ENCODE measurements at places on chromosomes 5 and 9.

- DNase-seq: no peak
These were observed 5.5 kb downstream of the OBP2A start for GRCh38 chr9:135551456-135551855.

DNA sequence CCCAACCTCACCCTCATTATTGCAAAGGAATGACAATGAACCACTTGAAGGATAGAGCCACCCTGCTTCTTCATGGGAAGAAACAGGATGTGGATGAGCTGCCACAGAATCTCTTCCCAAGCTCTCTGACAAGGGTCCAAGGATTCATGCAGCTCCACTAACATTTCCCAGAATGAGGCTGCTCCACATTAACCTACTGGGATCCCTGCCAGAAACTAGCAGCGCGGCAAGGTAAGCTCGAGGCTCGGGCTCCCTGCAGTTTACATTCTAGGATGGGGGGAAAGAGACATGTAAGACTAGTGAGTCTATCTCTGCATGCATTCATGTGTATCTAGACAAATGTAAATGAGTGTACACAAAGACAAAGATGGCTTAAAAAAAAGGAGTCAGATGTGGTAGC, 12.1 kb downstream of the DCAF12 start:
- no peak for DNase-seq

DNA sequence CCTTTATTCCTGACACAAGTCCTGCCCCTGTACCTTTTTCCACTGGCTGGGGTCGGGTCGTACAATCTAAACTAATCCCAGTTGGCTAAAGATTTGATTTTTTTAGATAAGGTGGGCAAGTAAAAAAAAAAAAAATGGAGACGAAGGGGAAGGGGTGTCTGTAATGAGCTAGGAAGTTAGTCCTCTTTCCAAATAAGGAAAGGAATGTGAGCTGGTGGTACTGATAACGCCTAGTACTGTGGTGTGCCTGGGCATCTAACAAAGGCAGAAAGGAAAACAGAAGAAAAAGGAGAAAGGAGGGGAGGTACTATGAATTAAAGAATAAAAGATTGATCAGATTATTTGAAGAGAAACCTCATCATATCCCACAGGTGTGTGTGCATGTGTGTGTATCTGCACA, 21.3 kb downstream of the PRDM9 start:
- no peak for DNase-seq

DNA sequence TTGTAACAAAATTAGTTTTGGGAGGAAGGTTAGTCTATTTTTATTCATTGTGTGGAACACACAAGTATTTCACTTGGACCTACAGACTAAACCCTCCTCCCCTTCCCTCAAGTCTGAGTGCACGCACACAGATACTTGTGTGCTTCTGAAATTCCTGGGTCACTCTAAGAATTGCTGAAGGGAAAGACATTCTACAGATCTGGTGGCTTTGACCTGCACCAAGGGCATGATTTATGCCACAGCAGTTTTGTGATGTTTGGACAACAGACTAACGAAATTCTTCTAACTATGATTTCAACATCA, 150.5 kb downstream of the ARL15 start:
- DNase-seq: no peak

DNA sequence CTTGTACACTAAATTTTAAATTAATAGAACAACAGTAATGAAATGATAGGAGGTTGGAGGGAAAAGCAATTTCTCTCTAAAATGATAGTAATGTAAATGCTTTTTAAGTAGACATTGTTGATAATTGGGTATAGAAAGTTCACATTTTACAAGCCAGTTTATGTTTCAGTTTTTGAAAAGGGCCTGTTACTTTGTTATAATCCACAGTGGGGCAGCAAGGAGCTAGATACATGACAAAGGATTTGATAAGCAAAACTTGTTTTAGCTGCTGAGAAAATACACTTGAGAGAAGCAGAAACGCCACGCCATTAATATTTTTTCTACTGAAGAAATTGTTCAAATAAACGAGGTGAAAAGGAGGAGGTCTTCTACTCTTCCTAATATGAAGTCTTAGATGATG, 30.2 kb downstream of the SREK1 start:
- DNase-seq: no peak

- DNase-seq: no peak
These were observed 206.4 kb downstream of the PDZD2 start for GRCh38 chr5:31845361-31845760.

All from anterior cingulate cortex (tissue), 58 donors.